ENCODE measurements at places on chromosomes 5 and 9. TPM values are rescaled to one million over a fixed set of nuclear protein-coding genes. Genes with fewer than 3 reads are reported as not detected.
A peak's percentile ranks its signal among the peaks of the same experiment; 100 is the strongest.

DNA sequence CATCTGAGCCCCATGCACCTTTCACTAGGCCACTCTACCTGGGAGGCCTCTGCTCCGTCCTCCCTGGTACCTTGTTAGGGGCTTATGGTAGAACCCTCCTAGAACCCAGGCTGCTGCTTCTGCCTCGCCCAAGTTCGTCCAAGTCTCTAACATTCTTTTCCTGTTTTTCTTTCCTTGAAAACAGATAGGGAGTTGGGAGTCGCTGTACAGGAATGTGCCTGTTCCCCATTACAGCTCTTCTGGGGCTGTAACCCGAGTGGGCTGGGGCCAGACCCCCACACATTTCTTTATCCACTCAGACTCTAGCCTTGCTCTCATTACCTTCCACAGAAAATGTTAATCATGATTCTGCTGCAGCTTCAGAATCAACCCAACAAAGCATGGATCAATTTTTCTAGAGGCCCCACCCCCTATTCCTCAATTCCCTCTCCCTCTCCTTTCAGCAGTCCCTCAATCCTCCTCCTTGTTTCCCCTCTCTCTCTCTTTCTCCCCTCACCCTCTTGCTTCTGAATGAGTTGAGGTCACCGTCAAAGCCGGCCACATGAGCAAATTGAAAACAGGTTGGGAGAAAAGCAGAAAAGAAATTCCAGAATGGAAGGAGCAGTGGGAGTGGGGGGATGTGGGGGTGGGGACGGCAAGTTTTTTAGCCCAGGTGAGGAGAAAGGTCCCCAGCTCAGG, 193.8 kb upstream of the TRIM32 start:
- peak overlapping the region; percentile 20 for H3K27ac ChIP-seq
- peaks cover 12% of the 10 kb centered on the region for H3K4me1 ChIP-seq
- no peak overlapping the region for H3K4me3 ChIP-seq
- peak; percentile 31 for DNase-seq
- H3K27me3 ChIP-seq: no peaks in the 10 kb centered on the region

- H3K27me3 ChIP-seq: no peaks in the 10 kb centered on the region
- no peak overlapping the region for H3K27ac ChIP-seq
- H3K36me3 ChIP-seq: no peaks in the 10 kb centered on the region
These were observed 241.6 kb downstream of the KIAA0825 start for GRCh38 chr5:94376672-94377345.

PDE6A gene
- total RNA-seq: not detected

C6 gene
- total RNA-seq: not detected

Measured in SJSA1 (cell line).